CD4-positive, CD25-positive, alpha-beta regulatory T cell (primary cell): ENCODE measurements at places on chromosomes 2 and 18. TPM values are rescaled to one million over a fixed set of nuclear protein-coding genes. Genes with fewer than 3 reads are reported as not detected.

Gene SPEG
- 4.1 TPM for total RNA-seq

Gene C2orf80
- total RNA-seq = not detected

DNA sequence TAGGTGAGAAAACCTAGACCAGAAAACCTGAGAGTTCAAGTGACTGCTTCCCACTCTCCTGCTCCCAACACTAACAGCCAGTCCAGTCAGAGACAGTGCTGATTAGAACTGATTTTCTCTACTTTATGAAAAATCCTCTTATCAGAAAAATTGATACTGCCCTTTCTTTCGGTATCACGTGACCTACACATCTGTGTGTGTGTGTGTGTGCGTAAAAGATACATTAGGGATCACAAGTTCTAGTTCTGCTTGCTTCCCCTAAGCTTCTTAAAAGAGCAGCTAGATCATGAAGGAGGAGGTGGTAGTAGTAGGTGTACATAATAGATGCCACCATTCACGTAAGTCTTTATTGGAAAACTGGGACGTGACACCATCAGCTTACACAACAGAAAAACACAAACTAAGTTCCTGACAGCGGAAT lies 1.5 kb downstream of the ARL5A start:
- DNase-seq = no peak

Gene MPPE1
- total RNA-seq = 97.4 TPM

DNA sequence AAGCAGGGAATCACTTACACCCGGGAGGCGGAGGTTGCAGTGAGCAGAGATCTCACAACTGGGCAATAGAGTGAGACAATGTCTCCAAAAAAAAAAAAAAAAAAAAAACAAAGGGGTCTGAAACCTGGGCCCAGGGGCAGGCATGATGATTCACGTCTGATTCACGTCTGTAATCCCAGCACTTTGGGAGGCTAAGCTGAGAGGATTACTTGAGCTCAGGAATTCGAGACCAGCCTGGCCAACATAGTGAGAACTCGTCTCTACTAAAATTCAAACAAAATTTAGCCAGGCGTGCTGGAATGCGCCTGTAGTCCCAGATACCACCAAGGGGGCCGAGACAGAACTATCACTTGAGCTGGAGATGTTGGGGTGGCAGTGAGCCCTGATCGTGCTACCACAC lies 30.3 kb downstream of the TEX44 start:
- no peak for DNase-seq

DNA sequence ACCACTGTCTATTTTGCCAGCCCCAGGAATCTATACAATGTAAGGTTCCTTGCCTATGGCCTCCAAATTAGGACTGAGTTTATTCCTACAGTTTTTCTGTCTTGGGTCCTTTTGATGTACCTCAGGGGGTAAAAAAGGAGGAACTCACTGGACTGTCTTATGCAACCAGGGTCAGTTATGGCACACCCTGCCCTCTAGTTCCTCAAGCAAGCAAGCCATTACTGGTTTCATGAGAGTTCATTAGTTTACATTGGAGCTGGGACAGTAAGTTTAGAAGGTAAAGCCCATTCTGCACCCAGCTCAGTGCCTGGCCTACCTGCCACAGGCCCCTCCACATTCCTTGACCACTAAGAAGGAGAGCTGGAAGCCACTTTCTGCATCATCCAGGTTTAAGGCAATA lies 68.7 kb upstream of the WIPF1 start:
- no peak for DNase-seq

Gene LCT
- total RNA-seq = not detected

Gene MRO
- not detected for total RNA-seq

Gene NEU2
- total RNA-seq = not detected

GRCh38 chr18:42429196-42429595 lies 474.2 kb downstream of the PIK3C3 start:
- DNase-seq = no peak

DNA sequence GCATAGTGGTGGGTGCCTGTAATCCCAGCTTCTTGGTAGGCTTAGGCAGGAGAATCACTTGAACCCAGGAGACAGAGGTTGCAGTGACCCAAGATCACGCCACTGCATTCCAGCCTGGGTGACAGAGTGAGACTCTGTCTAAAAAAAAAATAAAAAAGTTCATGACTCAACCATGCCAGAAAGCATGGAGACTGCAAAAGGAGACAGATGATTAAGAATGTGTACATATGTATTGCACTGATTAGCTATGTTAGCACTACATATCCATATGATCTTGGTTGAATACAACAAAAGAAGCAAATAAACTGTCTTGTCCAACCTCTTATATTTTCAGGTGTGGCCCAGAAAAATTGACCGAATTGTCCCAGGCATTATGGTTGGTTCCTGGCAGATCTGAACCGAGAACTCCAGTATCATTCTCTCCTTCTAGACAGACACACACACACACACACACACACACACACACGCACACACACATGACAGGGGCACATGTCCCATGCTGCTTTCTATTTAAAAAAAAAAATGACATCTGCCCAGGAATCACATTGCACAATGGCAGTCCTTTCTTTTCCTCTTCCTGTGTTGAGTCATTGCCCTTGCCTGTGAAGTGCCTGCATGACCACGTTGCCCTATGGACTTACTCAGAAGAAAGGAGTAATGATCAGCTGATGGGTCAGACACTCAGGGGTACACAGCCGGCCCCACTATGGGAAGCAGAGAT lies 65.6 kb downstream of the MYCN start:
- DNase-seq = no peak

GRCh38 chr2:215493376-215493775 lies 57.5 kb upstream of the FN1 start:
- no peak for DNase-seq

DNA sequence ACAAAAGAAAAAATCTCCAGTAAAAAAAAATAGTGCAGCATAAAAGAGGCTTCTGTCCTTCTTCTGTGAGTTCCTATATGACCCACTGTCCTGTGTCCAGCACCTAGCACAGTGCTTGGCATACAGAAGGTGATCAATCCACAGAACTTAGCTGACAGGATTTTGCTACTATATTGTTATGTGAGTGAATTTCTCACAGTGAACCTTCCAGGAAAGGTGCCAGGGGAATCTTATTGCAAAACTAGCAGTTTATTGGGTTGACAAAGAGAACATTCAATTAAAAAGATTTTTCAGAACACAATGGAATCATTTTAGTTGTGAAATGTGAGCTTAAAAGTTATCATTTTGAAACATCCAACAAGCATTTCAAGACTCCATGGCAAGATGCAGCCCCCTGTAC lies 12.4 kb upstream of the TRIB2 start:
- DNase-seq = no peak

DNA sequence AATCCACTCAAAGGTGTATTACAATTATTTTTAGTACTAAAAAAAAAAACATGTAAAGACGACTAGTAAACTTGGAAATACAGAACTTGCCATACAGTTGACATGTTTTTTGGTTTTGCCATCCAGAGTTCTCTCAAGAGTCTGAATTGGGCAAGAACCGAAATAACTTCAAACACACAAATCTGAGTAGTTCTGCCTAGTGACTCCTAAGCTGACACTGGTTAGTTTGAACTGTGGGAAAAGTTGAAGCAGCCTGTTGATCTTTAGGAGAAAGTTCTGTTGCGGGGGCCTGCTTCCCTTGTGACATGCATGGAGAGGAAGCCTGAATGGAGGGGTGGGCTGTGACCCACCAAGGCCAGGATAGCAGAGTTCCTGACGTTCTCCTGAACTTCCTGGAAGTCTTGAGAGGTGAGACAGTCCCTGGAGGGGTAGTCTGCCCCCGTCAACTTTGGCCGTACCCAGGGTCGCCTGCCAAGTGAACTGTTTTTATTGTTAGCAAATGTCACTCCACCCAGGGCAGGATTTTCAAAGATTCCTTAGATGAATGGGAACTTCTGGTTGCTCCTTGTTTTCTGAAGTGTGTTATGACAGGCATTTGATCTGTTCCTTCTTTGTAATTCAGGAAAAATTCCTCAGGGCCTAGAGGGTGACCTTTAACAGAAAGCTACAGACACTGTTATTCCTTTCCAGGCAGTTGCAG lies 85.6 kb upstream of the SPTBN1 start:
- DNase-seq = no peak

DNA sequence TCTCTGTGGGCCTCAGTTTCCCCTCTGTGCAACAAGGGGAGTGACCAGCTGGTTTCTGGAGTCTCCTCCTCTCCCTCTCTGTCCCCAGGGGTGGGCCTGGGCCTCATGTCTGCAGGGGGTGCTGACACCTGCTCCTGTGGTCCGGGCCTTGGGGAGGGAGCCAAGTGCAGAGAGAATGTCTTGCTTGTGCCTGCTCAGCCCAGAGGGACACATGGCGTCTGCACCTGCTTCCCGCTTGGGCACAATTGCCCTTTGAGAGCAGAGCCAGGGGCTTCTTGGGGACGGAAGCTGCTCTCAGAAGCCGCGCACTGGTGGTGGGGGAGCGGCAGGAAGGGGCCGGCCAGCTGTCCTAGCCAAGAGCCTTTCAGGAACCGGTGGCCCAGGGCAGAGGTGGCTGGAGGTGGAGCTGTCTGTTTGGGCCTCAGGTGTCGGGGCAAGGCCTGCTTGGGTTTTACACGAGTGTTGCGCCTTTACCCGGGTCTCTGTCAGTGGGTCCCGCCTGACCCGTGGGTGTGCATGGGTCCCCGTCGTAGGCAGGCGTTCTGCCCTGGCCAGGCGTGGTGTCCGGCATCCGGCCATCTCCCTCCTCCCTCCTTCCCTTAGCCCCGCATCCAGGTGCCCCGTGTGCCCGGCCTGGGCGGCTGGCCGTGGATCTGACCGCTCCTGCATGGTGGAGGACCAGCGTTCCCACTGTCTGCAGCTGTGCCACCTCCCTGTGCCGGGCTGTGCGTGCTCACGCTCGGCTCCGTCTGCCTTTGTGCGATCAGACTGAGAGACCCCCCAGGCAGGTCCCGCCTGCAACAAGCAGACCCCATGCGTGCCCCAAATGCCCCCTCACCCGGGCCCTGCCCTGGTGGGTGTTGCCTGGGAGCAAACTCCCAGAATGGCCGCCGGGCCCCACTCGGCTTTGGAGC lies 4.0 kb downstream of the NEU4 start:
- no peak for DNase-seq

Gene LYG2
- not detected for total RNA-seq

DNA sequence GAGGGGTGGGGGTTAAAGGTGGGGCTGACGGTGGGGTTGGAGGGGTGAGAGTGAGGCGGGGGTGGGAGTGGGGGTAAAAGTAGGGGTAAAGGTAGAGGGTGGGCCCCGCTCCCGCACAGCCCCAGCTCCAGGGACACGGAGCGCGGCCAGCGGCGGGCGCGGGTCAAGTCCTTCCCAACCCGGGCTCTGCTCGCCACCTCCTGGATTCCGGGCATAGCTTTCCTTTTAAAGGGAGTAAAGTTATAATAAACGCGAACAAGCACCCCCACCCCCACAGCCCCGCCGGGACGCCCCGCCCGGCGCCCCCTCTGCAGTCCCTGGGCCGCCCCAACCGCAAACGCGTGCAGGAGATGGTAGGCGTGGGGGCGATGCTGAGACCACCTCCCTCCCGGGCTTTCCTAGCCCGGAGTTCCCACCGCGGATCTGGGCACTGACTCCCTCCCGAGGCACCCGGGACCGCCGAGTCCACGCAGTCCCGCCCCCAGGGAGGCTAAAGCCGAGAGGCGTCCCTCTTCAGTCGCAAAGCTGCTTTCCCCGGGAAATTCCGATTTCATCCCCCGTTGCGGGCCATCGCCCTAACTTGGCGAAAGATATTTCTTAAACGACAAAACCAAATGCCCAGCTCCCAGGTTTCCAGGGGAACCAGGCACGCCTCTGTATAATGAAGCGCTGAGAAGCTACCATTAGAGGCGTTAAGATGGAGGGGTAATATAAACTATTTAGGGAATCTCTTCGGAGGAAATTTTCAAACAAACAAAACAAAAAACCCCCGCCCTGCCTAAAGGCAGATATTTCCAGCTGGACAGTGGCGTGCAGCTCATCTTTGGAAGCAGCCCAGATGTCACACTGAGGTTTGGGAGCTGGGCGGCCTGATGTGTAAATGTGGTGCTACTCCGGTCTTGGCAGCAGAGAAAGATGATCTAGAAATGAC lies at the start of gene LIMS2:
Gene LIMS2 (minus strand): TSS at position 200 of the 931 bp plus-strand sequence. CDS start 506 bp downstream, outside the sequence.
- DNase-seq = no peak

- no peak for DNase-seq
These were observed 17.4 kb downstream of the SRD5A2 start for GRCh38 chr2:31563273-31563839.

DNA sequence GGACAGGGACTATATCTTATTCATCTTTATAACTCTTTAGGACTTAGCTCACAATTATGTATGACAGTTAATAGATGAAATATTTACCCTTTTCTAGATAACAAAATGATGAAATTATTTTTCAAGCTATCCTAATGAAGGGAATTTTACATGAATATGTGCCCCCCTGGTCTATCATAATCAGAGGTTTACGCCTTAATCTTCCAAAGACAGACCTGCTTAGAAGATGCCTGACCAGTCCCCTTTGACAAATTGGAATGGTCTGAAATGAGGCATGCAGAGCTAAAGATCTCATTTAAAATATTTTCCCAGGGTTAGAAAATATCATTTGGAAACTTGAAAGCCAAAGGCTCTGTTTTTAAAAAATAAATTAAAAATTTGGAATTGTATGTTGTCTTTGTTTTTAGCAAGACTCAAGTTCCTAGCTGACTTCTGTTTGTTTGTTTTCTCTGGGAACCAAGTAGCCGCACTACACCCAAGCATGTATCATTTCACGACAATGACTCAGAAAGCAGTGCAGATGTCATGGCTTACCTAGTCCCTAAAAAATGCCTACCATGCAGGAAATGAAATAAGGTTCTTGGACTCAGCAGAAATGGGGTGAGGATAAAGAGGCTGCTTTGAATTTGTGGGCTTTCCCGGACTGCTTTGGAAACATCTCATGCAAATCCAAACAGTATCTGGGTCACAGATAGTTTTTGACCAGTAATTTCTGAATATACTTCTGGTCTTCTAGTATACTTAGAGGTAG lies 162.1 kb downstream of the ZEB2 start:
- no peak for DNase-seq

Gene COL3A1
- total RNA-seq = not detected

DNA sequence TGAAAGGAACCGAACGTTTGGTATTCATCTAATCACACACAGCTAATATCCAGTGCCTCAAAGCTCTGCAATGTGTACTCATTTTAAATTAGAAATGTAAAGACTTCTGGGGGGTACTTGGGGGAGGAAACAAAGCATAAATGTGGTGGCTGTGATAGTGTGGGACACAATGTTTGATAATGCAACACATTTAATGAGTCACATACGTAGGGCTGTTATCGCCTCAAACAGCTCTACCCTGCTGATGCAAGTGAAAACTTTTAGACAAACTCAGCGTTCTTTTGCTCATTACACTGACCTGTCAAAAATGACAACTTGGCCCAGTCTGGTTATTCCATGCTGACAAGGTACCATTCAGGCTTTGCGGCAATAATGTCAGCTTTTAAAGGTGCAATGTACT lies 1227.1 kb upstream of the CELF4 start:
- DNase-seq = no peak

GRCh38 chr2:127195140-127196074 lies 24.7 kb downstream of the CYP27C1 start:
- DNase-seq = no peak

Gene CFAP53
- 0.35 TPM for total RNA-seq

- no peak for DNase-seq
These were observed 25.8 kb downstream of the TBC1D8 start for GRCh38 chr2:101125374-101125773.
